ENCODE measurements at places on chromosomes 1 and 21. TPM values are rescaled to one million over a fixed set of nuclear protein-coding genes. Genes with fewer than 3 reads are reported as not detected.

KCNQ4 gene
- 1.5 TPM for total RNA-seq

DNA sequence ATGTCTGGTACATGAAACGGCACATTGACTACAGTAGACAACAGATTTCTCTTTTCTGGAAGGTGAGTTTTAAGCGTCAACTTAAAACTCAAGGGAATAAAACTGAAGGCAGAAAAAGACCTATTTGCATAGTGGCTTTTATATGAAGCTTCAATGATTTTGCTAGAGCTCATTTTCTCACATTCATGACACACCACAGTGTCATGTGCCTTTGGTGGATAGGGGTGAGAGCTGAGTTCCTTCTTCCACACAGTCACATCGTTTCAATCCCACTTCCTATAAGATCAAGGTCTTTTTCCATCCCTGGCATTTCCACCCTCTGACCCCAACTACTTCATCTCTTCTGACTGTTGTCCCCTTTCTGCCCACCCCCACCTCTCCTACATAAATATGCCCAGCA is 31.0 kb downstream of the IL12RB2 start:
- DNase-seq, result no peak

GRCh38 chr1:152801333-152801732 is 4.8 kb downstream of the LCE1D start:
- no peak for DNase-seq

- DNase-seq, result no peak
Observed at GRCh38 chr21:43689556-43690337, 29.2 kb upstream of the PDXK start.

MNDA gene
- total RNA-seq, result 0.31 TPM

DNA sequence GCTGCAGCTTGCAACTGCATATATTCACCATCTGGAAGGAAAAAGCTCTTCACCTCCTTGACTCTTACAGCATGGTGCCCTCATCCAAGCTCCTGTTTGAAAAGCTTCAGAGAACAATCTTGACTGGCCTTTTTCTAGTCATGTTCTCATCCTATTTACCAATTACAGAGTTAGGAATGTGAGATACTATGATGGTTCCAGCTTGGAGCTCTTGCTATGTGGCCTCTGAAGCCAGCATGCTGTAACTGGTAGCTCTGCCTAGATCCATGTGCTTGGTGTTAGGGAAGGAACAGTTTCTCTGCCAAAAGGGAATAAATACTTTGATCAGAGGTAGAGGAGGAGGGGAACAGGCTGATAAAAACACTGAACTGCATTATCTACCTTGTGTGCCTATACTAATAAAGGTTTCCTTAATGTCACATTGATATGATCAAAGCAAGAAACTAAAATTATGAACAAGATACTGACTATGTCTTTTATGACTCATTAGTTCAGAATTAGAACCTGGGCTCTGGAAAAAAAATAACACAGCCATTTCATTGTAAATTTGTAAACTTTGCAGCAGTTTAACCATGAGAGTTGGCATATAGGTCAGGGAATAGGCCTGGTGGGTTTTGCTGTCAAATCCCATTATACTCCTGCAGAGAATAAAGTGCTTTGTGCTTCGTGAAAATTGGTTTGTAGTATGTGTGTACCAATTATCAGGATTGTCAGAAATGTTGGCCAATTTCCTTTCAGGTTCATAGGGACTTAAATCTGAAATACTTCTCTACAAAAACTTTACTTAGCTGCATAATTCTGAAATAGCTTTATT is 92.7 kb downstream of the LEPR start:
- no peak for DNase-seq

DNA sequence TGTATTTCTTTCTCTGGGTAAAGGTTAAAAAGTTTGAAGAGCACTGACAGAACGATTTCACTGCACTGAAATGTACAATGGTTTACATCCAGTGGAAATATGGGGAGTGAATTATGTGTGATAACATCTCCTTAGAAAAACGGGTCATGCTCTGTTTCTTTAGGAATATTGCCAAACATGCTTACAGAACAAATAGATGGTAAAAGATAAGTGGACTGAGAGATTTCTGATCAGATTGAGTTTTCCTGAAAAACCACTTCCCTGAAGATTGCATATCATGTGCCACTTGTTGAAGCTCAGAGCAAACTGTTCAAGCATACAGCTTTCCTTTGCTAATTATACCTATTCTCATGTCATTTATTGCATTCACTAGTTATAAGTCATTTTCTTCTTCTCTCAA is 29.9 kb upstream of the DISP1 start:
- DNase-seq, result no peak

ZMYND12 gene
- total RNA-seq, result 0.44 TPM

GRCh38 chr1:236024641-236025040 is 40.2 kb downstream of the NID1 start:
- DNase-seq, result no peak

GRCh38 chr1:153228491-153228890 is 11.1 kb downstream of the PRR9 start:
- no peak for DNase-seq

GRCh38 chr1:54981466-54981865 is 1.0 kb downstream of the TMEM61 start:
- no peak for DNase-seq

GRCh38 chr1:230149751-230150584 is 82.9 kb downstream of the GALNT2 start:
- no peak for DNase-seq

DNA sequence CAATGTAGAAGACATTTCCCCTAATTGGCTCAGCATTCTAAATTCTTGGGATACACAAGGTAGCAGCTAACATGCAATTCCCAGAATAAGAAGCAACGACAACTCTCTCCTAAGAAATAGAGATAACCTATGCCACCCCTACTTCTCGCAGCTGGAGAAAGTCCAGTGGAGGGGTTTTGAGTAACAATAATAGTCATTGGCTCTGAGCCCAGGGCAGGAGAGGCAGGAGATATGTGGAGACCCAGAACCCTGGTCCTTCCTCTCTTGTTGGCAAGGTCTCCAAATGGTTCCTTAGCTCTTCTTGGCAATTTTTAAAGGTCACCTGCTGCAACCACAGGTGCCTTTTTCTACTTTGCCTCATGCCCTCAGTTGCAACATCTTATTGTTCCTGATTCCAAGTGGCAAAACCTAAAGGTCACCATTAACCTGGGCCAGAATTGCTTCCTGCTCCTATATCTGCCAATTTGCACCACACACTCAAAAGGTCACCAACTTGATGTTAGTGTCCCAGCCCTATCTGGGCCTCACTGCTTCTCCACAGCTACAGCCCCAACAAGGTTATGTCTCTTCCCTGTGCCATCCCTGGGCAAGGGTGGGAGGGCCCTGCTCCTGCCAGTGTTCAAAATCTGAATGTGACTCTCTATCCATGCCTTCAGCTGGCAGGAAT is 36.7 kb downstream of the TBX15 start:
- no peak for DNase-seq

DNA sequence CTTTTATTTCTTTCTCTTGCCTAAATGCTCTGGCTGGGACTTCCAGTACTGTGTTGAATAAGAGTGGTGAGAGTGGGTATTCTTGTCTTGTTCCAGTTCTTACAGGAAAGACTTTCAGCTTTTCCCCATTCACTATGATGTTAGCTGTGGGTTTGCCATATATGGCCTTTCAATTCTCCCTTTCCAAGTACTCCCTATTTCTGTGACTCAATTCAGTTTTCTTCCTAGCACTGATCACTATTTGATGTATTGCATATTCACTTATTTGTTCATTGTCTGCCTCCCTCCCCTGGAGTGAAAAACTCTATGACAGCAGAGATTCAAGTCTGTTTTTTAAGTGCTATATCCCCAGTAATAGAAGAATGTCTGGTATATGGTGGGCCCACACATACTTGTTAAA is 618.2 kb upstream of the CAMK1G start:
- DNase-seq, result no peak

ZNF648 gene
- total RNA-seq, result not detected

DNA sequence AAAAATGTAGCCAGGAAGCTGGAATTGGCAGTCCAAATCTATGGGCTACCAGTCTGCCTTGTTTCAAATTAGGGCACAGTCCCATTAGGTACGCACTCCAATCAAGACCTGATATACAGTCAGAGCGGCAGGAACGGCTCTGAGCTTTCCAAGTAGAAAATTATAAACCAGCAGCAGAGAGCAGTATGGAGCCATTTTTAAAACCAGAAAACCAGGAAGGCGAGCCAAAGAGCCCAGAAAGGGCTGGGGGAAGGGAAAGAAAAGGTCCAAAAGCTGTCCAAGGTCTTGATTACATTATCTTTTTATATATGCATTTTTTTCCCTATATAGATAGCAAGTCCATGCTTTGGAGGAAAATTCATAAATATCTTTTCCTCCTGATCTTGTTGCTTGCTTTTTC is 719.0 kb downstream of the RWDD3 start:
- DNase-seq, result no peak

DNA sequence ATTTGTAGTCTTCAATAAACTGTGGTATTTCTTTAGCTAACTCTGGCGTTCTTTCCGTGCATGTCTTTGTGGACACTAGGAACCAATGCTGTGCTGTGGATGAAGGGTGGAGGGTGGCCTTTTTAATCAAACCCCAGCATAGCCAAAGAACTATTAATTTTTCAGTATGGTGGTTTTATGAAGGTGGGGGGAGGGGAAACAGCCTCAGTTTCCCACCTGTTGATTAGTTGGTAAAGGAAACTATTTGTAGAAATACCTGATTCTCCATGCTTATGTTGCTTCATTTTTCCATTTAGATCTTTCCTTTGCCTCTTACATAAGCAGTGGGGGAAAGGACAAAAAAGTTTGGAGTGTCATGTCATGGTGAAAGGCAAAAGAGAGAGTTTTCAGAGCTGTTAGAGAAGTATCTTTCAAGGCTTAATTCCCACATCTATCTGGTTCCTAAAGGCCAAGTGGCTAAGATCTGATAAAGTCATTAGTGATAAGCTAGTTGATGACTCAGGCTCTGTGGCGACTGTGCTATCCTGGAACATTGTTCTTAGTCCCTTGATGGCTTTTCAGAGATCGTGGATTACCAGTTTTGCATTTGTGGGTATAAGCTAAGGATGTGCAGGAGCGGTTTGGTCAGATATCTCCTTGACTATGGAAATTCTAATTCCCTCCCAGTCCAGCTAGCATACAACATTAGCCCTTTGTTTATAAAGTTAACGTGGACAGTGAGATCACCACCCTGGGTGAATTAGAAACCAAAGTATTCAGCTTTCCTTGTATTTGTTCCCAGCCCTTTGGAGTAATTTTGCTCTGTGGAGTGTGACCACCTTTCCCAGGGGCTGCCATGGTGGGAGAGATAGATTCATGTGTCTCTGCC is 8.7 kb upstream of the HAX1 start:
- DNase-seq, result no peak

MYBPH gene
- total RNA-seq, result not detected

HJV gene
- total RNA-seq, result not detected

ERICH3 gene
- total RNA-seq, result not detected

PTCH2 gene
- 1.6 TPM for total RNA-seq

PDZK1 gene
- 0.51 TPM for total RNA-seq

TMEM201 gene
- total RNA-seq, result 16.1 TPM

All from activated naive CD8-positive, alpha-beta T cell treated with anti-CD3 and anti-CD28 coated beads, Interleukin-2, amount 10 ng/mL, durations not matched to agents 7 days and 5 days (primary cell).